ENCODE measurements at places on chromosomes 2 and 18.

GRCh38 chr2:75705921-75706320, 4.8 kb downstream of the GCFC2 start:
- H3K27ac ChIP-seq, result no peak overlapping the region
- DNase-seq, result no peak
- no peaks in the 10 kb centered on the region for H3K27me3 ChIP-seq
- no peaks in the 10 kb centered on the region for H3K36me3 ChIP-seq
- no peak overlapping the region for H3K4me3 ChIP-seq

DNA sequence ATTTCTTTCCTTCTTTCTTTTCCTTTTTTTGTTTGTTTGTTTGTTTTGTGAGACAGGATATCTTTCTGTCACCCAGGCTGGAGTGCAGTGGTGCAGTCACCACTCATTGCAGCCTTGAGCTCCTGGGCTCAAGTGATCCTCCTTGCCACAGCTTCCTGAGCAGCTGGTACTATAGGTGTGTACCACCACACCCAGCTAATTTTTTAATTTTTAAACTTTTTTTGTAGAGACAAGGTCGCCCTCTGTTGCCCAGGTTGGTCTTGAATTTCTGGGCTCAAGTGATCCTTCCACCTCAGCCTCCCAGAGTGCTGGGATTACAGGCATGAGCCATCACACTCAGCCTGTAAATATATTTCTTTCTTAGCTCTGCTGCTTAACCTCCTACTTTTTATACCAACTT, 83.4 kb upstream of the CYP20A1 start:
- no peak overlapping the region for H3K27ac ChIP-seq
- H3K4me1 ChIP-seq, result no peaks in the 10 kb centered on the region
- no peak overlapping the region for H3K4me3 ChIP-seq
- no peak for DNase-seq

GRCh38 chr2:221503965-221504364, 68.1 kb downstream of the EPHA4 start:
- DNase-seq, result no peak
- H3K4me3 ChIP-seq, result no peak overlapping the region
- H3K27me3 ChIP-seq, result no peaks in the 10 kb centered on the region
- no peaks in the 10 kb centered on the region for H3K36me3 ChIP-seq

GRCh38 chr2:101556033-101556459, 81.1 kb upstream of the RFX8 start:
- no peaks in the 10 kb centered on the region for H3K27me3 ChIP-seq
- H3K27ac ChIP-seq, result no peak overlapping the region
- DNase-seq, result no peak

- no peaks in the 10 kb centered on the region for H3K36me3 ChIP-seq
- H3K4me3 ChIP-seq, result no peak overlapping the region
- H3K4me1 ChIP-seq, result no peaks in the 10 kb centered on the region
- no peaks in the 10 kb centered on the region for H3K27me3 ChIP-seq
Measured at GRCh38 chr2:157327200-157327599, 1.6 kb upstream of the ERMN start.

- no peaks in the 10 kb centered on the region for H3K36me3 ChIP-seq
- no peaks in the 10 kb centered on the region for H3K27me3 ChIP-seq
- no peak overlapping the region for H3K27ac ChIP-seq
Measured at GRCh38 chr18:56982766-56983165, 164.1 kb upstream of the BOD1L2 start.

DNA sequence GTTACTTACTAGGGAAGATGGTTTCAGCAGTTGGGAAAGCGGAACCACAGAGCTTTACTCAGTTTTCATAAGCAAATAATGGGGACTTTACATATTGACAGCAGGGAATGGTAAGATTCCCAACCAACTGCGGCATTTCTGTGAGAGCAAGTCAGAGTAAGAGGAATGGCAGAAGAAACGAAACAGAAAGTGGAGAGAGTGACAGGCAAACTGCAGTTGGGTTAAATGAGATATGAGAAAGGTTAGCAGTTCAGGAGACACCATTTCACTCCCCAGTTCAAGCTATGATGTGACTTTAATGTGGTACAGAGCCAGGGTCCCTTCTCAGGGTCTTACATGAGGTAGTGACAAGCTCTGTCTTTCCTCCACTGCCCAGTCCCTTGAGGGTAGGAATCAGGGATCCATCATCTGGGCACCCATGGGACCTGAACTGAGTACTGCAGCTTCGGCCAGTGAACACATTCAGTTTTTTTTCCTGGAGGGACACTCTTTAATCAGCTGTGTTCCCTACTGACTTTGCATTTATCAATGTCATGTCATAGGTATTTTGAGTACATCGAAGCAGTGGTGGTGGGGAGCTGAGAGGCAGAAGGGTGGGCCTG, 33.0 kb upstream of the GREB1 start:
- no peak for DNase-seq
- H3K36me3 ChIP-seq, result no peaks in the 10 kb centered on the region
- no peaks in the 10 kb centered on the region for H3K27me3 ChIP-seq
- H3K27ac ChIP-seq, result no peak overlapping the region
- peaks cover 14% of the 10 kb centered on the region for H3K4me1 ChIP-seq

GRCh38 chr2:132439703-132440398, 23.2 kb downstream of the GPR39 start:
- no peak for DNase-seq
- no peaks in the 10 kb centered on the region for H3K36me3 ChIP-seq
- no peaks in the 10 kb centered on the region for H3K4me1 ChIP-seq
- H3K4me3 ChIP-seq, result no peak overlapping the region
- H3K27ac ChIP-seq, result no peak overlapping the region
- H3K27me3 ChIP-seq, result no peaks in the 10 kb centered on the region

DNA sequence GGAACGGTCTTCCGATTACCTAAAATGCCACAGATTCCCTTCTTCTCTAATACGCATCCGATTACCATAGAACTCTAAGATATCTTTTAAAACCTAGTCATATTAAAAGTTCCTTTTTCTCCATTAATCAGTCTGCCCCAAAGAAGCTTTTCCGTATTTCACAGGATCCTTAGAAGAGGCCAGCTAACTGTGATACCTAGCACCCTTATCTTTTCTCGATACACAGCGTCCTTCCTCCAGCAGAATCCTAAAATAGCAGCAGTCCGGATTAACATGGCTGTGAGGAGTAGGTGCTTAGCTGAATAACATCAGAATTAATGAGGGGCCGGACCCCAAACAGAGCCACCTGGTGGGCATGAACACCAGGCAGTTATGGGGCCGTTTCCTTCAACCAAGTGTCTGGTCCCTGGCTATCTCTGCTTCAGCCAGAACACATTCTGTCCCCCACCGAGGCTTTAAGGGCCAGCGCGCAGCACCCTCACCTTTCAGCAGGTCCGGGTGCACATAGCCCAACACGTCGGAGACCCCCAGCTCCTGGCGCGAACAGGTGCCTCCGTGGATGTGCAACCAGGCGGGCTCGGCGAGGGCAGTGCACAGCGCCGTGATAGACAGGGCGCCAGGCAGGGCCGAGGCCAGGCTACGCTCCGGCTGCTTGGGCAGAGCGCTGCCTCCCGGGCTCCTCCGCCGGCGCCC, 995 bp downstream of the TMEM127 start:
- H3K4me3 ChIP-seq, result peak overlapping the region; percentile 96
- H3K27ac ChIP-seq, result peak overlapping the region; percentile 40
- H3K27me3 ChIP-seq, result no peaks in the 10 kb centered on the region
- H3K4me1 ChIP-seq, result peaks cover 32% of the 10 kb centered on the region
- H3K36me3 ChIP-seq, result peaks cover 50% of the 10 kb centered on the region

GRCh38 chr2:202408546-202409140, 32.5 kb downstream of the BMPR2 start:
- no peak overlapping the region for H3K27ac ChIP-seq
- no peak overlapping the region for H3K4me3 ChIP-seq
- H3K4me1 ChIP-seq, result peaks cover 8% of the 10 kb centered on the region
- H3K36me3 ChIP-seq, result peaks cover 3% of the 10 kb centered on the region

Measured in spinal cord (tissue), 10 donors.